ENCODE measurements at places on chromosomes 2 and 18.

- no peak for DNase-seq
Observed at GRCh38 chr2:24792542-24792873, 683 bp downstream of the PTRHD1 start.

GRCh38 chr2:49973436-49973835 lies 819.1 kb upstream of the FSHR start:
- no peak for DNase-seq

DNA sequence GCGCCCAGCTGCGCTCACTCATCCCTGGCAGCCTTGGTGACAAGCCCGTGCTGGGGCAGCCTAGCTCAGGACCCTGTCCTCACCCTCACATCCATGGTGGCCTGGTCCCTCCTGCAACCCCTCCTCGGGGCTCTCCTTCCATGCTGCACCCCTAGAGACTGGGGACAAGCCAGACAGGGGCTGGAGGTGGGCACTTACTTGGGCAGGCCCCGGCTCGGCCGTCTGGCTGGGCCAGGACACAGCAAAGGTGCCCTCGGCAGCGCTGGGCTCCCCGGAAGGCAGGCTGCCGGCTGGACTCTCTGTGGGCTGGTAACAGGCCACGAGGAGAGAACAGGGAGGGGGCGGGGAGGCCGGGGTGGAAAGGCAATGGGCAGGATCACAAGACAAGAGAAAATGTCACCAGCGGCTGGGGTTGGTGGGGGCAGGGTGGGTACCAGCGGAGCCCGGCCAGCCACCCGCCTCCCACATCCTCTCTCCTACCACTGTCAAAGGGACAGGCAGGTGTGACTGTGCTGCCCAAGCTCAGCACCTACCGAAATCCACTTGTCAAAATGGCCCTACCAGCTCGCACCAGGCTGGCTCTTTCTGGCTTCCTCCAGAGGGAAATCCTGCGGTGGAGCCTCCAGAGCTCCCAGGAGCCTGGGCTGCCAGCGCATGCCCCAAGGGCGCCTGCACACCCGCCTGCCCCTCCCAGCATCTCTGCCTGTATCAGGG lies 54.7 kb downstream of the BIN1 start:
- DNase-seq, result no peak

DNA sequence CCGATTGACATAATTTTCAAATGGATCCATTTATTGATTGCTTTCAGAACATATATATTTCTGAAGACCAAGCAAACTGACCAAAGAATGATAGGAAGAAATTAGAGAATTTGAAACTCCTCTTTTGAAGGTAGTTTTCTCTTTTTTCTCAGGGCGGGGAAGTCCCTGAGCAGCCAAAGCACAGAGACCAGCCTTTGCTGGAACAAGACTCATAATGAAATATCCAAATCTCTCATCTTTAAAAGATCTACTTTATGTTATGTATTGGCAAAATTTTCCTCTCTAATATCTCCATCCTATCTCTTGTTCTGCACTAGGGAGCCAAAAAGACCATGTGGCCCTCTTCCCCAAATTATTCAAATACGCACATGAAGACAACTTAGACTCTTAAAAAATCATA lies 379.0 kb upstream of the TCF4 start:
- no peak for DNase-seq
